ENCODE measurements at places on chromosomes 6 and 20.

GRCh38 chr6:166005944-166006899 lies 161.4 kb downstream of the TBXT start:
- DNase-seq = no peak

- DNase-seq = no peak
These were observed 266.3 kb downstream of the ERMARD start for GRCh38 chr6:170017603-170018320.

DNA sequence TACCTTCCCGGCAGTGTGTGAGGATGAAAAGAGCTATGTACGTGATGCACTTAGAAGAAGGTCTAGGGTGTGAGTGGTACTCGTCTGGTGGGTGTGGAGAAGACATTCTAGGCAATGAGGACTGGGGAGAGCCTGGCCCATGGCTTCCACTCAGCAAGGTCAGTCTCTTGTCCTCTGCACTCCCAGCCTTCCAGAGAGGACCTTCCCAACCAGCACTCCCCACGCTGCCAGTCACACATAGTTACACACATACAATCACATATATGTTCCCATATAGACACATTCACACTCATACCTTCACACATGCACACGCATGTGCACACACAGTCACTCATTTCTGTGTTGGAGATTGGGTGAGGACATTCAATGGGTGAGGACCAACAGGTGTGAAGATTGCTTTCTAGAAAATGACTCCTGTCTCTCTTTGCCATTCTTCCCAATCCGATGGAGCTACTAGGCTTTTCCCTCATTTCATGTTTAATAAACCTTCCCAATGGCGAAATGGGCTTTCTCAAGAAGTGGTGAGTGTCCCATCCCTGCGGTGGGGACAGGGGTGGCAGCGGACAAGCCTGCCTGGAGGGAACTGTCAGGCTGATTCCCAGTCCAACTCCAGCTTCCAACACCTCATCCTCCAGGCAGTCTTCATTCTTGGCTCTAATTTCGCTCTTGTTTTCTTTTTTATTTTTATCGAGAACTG lies 30.4 kb downstream of the SRSF3 start:
- no peak for DNase-seq

- DNase-seq = no peak
These were observed 14.1 kb upstream of the HCK start for GRCh38 chr20:32037929-32038328.

DNA sequence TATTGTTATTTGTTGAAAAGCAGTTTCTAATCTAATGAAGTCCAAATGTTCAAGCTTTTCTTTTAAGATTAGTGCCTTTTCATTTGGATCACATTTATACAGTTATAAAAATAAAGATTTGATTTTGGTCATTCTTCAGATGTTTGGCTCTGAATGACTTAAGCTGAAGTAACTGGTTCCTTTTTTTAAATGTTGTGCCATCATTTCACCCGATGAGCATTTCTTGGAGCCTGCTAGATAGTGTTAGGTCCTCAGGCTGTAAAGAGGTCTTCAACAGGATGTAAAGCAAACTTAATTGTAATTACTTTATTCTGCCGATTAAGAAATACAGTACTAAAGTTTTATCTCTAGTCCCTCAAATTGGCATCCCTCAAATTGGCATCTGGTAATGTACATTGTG lies 41.2 kb upstream of the ASIP start:
- no peak for DNase-seq

Measured in activated CD4-positive, alpha-beta T cell treated with anti-CD3 and anti-CD28 coated beads for 4 hours (primary cell).